Upper lobe of right lung (tissue), 1 donor: ENCODE measurements at places on chromosomes 2 and 18. TPM values are rescaled to one million over a fixed set of nuclear protein-coding genes. Genes with fewer than 3 reads are reported as not detected.

- DNase-seq: no peak
Observed at GRCh38 chr2:26938399-26939118, 31.9 kb upstream of the MAPRE3 start.

DNA sequence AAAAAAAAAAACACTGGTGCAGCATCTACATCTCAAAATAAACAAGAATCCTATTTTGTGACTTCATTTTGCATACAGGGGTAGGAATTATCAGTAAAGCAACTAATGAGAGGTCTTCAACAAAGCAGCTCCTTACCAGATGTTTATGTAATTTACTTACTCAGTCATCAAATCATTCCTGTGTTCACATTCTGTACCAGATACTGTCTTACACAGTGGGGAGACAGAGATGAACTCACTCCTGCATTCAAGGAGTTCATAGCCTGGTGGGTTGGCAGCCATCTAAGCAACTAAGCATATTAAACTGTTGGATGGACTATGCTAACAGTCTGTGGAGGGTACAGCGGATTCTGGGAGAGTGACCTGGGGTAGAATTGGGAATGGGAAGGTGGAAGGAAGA is 169.0 kb downstream of the OSR1 start:
- no peak for DNase-seq

GRCh38 chr2:170713543-170714380 is 1.4 kb upstream of the SP5 start:
- DNase-seq: peak; percentile 72

DNA sequence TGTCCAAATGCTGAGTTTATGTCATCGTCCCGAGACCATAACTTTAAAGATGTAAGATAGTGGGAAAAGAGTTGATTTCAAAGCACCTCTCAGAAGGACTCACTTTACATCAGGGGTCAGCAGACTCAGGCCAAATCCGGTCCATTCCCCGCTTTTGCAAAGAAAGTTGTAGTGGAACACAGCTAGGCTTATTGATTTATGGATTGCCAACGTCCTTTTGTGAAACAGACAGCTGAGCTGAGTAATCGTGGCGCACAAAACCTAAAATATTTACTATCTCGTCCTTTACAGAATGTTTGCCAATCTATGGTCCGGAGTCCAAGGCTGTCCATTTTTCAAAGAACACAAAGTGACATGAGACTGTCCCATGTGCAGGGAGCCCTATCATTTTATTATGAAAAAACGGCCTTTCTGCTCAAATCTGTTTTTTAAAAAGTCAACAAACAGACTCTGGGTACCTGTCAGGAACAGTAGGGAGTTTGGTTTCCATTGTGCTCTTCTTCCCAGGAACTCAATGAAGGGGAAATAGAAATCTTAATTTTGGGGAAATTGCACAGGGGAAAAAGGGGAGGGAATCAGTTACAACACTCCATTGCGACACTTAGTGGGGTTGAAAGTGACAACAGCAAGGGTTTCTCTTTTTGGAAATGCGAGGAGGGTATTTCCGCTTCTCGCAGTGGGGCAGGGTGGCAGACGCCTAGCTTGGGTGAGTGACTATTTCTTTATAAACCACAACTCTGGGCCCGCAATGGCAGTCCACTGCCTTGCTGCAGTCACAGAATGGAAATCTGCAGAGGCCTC is at the start of gene IL1RN:
Gene IL1RN, plus strand, starts transcription at position 754 of the 801 bp plus-strand sequence. Its CDS starts 27 bp downstream, at position 781.
- no peak for DNase-seq

The ITGA4 gene
- total RNA-seq: 18.4 TPM

DNA sequence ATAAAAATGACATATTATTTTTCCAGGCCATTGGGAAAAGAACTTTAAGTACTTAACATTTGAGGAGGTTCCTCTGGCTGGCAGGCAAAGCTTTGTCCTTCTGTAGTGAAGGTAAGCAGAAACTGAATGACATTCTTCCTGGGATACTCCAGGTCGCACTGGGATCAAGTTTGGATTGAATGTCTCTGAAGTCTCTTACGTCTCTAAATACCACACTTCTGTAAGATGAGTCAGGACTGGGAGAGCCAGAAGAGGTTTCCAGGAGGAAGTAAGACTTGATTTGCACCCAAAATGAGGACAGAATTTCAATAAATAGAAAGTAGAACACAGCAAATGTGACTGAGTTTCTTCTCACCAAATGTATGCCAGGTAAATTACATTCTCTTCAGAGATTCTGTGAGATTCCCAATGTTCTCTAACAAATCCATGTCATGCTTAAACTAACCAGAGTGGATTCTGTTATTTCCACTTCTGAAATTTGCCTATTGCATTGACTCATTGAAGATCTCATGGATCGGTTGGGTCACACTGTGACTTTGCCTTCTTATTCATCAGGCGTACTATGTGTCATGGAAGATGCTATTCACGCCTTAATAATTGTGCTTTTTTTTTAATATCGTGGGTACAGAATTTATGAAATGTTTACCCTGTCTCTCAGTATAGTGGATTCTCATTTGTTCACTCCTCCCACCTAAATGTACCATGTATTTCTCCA is 25.5 kb upstream of the VIT start:
- no peak for DNase-seq

The CBLN2 gene
- 0.26 TPM for total RNA-seq

GRCh38 chr2:194090251-194090905 is 1566.6 kb upstream of the SLC39A10 start:
- peak; percentile 57 for DNase-seq

The IL1R2 gene
- 17.0 TPM for total RNA-seq

The ATG16L1 gene
- total RNA-seq: 26.6 TPM

GRCh38 chr2:64581018-64581417 is 56.9 kb downstream of the AFTPH start:
- DNase-seq: no peak

The VSNL1 gene
- 1.2 TPM for total RNA-seq

- no peak for DNase-seq
Observed at GRCh38 chr2:46780801-46781445, 134.7 kb downstream of the MCFD2 start.

The STK39 gene
- 13.2 TPM for total RNA-seq

DNA sequence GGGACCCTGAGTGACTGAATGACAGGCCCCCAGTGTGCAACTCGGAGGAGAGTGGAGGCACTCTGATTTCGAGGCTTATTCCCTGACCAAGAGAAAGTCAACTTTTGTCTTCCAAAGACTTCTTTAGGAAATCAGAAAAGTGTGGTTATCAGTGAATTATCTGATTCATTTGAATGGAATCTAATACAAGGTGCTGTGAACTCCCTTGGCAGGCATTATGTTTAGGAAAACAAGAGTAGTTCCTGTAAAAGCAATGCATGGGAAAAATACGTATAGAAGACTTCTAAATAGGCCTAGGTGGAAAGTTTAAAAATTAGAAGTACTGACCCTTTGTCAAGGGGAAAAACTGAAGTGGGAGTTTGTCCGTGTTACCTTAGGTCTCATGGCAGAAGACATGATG is 269.4 kb downstream of the GBX2 start:
- no peak for DNase-seq

DNA sequence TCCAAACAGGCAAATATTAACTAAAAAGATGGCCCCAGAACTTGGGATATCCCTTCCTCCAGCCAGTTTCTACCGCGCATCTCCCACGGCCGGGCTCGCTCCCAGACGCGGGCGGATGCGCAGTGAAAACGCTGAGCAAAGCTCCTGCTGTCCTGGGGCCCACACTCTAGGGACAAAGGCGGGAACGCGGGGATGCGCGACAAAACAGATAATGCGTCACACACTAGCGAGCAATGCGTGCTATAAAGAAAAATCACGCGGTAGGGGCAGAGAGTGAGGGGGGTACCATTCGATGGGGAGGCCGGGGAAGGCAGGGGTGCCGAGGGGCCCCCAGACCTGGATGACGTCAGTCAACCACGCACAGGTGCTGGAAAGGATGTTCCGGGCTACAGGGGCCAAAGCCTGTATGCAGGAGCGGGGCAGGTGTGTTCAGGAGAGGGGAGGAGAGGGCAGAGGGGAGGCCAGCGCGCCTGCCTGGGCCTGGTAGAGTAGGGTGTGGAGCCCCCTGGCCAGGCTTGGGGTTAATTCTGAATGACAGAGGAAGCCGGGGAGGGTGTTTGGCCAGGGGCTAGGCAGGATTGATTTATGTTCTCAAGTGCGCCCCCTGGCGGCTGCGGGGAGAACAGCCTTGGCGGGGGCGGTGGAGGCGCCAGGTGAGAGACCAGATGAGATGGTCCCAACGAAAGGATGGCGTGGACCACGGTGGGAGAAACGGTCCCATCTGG is 14.9 kb upstream of the ITM2C start:
- DNase-seq: peak; percentile 78

DNA sequence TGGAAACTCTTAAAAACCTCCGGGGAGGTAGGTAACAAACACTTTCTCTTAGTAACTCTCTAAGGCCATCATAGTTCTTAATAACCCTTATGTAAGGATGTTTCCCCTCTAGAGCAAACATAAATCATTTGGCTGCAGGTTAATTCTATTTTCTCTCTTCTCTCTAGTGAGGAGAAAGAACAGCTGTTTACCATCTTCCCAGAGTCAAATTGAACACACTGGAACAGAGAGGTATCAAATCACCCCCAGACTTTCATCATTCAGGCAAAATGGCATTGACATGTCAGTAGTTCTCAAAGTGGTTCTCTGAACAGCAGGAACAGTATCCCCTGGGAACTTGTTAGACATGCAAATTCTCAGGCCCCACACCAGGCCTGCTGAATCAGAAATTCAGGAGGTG is 240.7 kb downstream of the MEIS1 start:
- DNase-seq: no peak

The ACVR1C gene
- 1.1 TPM for total RNA-seq

GRCh38 chr2:68693951-68694350 is 40.7 kb upstream of the ARHGAP25 start:
- no peak for DNase-seq

DNA sequence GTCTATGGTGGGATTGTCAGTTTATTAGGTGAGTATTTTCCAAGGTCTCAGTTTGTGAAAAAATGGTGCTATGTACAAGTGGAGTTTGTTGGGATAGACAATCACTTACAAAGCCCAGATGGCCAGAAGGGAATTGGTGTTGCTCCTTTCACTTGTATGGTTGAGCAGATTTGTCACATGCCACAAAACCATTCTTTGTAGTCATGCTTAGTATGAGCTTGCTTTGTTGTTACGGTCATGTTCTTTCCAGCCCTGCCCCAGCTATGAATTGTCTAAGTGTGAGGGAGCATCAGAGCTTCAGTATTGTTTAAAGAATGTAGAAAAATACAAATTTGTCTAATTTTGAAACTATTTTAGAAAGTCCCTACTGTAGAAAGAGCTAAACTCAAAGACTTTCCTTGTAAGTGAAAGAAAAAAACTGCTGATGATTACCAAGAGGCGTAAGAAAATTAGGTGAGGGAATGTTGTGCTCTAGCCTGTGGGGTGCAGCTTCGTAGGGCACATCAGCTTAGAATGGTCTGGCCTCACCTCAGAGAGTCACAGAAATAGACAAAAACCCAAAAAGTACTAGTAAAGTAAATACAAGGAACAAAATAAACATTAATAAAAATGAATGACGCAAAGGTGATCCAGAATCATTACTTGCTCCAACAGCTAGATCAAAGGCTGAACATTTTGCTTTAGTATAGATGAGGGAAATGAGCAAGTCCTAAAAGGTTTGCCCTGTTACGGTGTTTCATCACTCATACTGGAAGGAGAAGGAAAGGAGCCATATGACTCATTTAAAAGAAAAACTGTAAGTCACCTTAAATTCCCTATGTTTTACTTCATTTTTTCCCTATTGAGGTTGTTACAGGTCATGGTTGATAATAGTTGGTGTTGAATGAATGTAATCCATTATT is 9.2 kb downstream of the TGIF1 start:
- DNase-seq: no peak

DNA sequence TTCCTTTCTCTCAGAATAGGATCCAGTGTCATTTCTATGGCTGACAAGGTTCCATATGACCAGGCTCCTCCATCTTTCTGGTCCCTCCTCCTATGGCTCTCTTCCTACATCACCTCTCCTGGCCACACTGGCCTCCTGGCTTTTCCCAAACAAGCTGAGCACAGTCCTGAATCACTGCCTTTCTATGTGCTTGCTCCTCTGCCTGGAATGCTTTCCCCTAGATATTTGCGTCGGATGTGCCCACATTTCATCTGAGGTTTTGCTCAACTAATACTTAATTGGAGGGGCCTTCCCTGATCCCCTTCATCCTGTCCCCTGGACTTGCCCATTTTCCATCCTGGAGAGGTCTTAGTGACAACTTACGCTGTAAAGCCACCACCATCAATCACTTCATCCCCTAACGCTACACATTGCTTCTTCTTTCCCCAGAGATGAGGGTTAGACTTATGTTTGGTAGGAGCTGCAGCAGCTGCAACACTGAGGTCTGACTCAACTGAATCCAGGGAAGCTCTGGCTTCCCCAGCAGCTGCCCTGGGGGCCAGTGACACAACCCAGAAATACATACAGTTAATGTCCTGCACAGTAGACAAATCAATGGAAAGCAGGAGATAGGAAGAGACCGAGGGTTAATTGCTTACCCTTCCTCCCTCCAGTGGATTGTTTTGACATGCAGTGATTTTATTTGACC is 42.9 kb downstream of the QPCT start:
- DNase-seq: no peak

GRCh38 chr2:99793022-99793421 is 303.2 kb upstream of the REV1 start:
- DNase-seq: no peak

The ATOH8 gene
- total RNA-seq: 93.6 TPM

- DNase-seq: no peak
Observed at GRCh38 chr18:70333757-70334156, 44.9 kb downstream of the SOCS6 start.

The AQP12B gene
- total RNA-seq: not detected

- no peak for DNase-seq
Observed at GRCh38 chr18:39835303-39836030, 2119.6 kb upstream of the PIK3C3 start.

The PSMA8 gene
- not detected for total RNA-seq

- no peak for DNase-seq
Observed at GRCh38 chr2:225456619-225457260, 57.2 kb downstream of the NYAP2 start.

DNA sequence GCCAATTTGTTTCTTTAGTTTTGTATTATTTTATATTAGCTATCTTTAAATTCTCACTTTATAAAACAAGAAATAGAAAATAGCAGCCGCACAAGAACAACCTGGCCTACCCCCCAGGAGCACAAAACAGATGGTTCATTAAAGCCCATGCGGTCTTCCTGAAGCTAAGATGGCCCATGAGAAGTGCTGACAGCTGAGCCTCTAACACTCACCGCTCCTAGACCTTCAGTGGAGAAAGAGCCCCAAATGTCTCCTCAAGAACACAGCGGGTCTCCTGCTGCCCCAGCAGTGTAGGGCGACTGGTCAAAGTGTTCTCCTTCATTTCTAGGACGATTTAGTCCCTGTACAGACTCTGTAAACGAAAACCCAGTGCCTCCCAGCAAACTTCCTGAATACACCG is 45.1 kb downstream of the LPIN2 start:
- no peak for DNase-seq

DNA sequence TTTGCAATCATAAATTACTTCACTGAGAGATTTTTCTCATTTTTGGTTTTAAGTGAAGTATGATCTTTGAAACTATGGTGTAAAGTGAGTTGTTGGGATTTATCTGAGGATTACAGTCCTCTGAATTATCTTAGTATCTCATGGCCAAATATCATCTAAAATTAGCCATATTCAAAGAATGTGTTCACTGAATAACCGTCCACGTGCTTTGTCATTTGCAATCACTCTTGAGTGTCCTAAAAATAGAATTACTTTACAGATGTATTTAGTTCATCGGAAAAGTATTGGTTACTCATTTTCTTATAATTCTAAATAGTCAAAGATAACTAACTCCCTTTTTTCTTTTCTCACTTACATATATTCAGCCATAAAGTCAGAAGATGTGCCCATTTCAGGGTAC is 141.2 kb downstream of the RTN4 start:
- DNase-seq: no peak

GRCh38 chr2:1754046-1754445 is 9.7 kb upstream of the PXDN start:
- DNase-seq: no peak
